ENCODE measurements at places on chromosomes 13 and 19.

DNA sequence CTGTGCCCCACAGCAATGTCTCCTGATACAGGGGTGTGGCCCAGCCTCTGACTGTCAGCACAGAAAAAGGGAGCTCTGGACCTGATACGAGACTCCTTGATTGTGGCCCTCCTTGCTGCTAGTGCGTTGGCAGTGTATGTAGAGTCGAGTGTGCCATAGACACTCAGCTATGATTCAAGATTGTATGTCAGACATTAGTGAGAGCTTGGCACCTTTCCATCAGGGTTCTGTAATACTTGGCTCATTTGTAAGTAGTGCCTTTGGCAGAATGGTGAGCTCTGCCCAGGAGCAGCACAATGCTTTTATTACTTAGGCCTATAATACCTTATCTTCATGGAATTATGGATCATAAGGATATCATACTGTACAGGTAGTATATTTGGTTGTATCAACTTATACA is 83.4 kb downstream of the ATP8A2 start:
- DNase-seq: no peak

DNA sequence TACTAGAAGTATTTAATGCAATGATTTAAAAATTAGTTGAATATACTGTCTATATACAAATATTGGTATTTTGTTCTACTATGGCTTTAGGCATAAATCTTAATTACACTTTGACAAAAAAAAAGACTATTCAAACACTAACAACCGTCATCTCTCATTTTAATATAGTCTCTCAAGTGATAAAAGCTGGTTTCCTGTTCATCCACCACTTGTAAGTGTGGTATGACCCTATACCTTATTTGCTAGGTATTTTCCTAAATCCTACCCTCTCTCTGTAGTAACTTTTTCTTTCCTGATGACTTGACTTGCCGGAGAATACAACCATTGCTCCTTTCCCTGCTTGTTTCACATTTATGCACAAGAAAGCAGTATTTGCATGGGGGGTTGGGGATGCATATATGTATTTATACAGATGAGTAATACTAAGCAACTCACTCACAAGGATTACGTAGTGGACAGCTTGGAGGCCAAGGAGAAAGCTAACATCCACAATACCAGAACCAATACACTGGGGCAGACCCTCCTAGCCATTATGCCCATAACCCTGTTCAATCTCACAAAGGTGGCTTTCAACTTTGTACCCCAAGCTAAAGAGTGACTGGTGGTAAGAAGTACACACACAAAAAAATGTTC is 12.7 kb upstream of the EFNB2 start:
- DNase-seq: no peak

DNA sequence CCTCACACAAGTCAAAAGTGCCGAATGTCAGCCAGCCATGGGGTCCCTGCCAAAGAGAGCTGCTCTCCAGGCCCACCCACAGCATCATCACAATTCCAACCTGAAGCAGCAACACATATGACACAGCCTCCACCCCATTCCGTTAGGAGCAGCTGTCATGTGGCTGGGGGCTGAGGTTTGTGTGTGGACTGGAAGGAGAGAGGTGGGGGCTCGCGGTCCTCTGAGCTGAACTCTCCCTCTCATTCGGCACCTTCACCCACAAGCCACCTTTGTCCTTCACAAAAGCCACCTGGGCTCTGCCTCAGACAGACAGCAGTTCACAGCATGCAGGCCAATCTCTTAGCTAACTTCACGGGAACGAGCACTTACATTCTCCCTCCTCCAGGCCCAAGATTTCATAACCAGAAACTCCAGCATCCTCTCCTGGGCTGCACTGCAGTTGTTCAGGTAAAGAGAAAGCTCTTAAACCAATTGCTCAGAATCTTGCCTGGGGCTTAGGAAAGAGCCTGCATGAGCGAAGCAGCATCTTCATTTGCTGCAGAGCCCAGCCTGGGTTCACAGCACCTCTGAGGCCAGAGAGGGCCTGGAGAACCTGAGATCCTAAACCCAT is 7.2 kb downstream of the RAB20 start:
- DNase-seq: no peak

DNA sequence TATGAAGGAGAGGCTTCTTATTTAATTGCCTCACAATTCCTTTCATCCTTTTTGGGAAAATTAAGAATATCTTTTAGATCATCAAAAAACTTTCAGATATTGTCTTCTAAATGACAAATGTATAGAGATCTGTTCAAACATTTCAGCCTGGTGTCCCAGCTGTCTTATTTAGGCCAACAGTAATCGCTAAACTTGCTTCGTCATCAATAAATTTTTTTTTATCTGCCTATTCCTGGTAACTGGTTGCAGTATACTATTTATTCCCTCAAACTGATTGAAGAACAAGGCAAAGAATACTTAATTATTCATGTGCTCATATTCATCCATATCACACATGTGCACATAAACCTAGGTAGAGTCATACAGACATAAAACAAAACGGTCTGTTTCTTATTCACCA is 5.3 kb upstream of the MYO16 start:
- DNase-seq: no peak

DNA sequence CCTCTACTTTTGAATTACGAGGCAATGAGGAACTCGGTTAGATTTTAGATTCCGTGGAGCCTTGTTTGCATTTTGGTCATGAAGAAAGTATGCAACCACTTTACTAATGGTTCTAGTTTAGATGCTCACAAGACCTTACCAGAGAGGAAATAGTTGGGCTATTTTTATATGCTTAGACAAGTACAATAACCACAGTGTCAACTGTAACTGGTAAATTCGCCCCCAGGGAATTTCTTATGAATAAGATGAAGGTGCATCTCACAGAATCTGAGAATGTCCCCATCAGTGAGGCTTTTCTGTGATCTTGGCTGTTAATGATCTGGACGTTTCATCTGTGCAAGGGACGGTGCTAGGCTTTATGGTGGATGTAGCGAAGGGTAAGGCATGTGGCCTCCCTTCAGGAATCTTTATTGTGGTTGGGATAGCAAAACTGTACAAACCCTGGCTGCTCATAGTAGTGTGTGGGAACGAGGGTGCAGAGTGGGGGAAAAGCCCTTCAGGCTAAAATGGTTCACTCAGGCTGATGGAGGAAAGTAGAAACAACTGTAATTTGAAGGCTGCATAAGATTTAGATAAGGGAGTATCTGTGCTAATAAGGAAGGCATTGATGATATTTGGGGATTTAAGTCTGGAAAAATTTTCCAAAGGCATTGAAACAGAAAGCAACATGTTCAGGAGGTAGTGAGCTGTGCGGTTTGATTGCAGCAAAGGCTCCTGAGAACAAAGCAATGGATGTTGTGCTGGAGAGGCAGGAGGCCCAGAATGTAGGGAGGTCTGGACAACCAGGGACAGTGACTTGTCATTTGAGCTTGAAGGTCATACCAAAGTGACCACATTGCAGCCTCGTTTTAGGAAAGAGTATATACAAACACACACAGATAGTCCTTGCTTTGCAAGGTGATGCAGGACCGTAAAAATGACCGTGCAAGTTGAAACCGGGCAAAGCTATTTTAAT is 28.4 kb downstream of the UBAC2 start:
- DNase-seq: no peak

- DNase-seq: no peak
These were observed 59.3 kb upstream of the ABCC4 start for GRCh38 chr13:95360464-95361097.
